Stimulated activated CD4-positive, alpha-beta T cell treated with anti-CD3 and anti-CD28 coated beads, Interleukin-4, amount 100 ng/mL, for 4 hours (primary cell): ENCODE measurements at places on chromosomes 4 and X.

DNA sequence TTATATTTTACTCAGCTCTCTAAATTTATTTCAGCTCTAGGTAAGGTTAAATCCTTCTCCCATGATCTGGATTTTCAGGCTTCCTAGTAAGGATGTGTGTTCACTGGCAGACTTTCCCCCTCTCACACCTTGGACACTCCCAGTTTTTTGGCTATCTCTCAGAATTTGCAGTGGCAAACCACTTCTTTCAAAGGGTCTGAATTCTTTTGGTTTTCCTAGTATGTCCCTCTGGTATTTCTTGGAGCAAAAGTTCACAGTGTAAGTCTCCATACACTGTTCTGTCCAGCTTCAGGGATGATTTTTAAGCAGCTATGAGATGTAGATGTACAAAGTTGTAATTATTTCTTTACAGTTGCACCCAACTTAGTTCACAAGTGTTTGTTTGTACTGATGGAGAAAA lies 653.8 kb upstream of the GALNT7 start:
- no peak for DNase-seq

GRCh38 chrX:50874876-50875275 lies 35.7 kb upstream of the BMP15 start:
- no peak for DNase-seq

DNA sequence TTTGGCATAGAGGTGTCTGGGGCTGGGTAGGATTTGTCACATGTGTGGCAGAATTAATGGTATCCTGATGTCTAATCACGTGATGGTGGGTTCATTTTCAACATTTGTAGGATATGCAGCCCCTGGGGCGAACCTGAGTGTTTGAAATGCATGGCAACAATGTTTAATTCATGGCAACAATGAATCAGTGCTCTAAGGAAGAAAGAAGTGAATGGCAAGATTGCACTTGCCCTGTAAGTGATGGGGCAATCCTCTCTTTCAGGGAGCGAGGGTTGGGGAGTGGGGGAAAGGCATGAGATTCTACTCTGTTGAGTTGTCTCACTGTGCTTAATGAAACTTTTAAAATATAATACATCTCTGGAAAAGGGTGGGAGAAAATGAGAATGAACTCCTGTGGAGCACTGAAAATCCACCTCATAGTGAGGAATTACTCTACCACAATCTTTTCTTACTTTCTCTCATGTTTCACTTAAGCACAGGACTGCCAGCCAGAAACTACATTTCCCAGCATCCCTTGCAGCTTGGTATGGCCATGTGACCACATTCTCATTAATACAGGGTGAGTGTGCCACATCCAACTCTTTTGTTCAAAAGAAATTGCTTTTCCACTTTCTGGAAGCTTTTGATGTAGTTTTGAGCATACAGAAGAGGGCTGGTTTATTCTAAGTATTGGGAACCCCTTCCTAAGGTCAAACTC lies 64.0 kb upstream of the PGM2 start:
- DNase-seq, result no peak

- no peak for DNase-seq
Measured at GRCh38 chrX:153732401-153732800, 7.7 kb downstream of the ABCD1 start.

DNA sequence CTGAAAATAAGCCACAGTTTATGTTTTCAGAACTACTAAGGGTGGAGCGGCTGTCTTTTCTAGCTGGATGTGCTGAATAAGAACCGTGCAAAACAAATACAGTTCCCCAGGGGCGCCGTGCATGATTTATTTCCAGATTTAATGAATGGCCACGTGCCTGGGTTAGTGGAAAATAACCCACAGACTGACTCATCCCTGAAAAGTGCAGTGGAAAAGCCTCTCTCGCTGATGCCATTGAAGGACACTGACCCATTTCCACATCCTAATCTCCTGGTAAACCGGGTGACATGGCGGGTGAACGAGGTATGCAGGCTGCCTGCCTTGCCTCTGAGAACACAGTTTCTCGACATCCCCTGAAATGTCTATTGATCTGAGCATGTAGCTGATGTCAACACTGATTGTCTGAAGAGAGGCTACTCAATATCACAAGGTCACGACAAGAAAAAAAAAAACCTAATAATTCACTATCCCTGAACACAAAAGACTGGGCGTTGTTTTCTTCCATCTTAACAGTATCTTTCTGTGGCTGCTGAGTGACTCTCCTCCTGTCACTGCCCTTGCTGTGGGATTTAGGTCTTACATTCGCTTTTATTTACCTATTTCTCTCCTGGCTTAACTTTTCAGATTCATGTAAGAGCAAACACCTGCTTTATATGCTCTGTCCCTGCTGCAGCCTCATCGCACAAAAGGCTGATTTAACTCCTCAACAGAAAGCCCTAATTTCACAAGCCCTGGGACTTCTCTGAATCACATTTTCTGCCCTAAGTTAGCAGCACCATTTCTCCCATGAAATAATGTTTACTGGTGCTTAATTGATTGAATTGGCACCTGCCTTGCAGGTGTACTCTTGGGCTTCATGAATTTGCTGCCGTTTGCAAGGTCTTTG lies 76.9 kb upstream of the SCOC start:
- no peak for DNase-seq

DNA sequence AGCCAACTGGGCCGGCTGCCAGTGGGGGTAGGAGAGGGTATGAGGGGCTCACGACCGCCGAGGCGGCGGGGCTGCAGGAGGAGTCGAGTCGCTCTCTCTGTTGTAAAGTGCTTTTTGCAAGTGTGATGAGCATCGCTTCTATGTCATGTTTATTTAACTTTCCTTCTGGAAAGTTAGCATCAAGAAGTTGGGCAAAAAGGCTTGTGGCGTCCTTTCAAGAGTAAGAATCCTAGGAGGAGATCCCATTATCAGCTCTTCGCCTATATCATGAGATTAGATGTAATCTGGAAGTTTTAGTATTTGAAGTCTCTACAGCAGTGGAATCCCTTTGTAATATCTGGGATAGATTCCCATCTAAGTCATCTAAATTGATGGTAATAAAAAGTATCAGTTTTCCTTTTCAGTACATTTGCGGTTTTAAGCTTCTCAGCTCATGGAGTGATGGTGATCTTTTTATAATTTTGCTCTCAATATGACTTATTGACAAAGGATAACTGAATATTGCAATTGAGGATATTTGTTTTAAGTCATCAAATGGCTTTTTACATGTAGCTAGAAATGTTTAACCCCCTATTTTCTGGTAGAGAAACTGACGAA lies 1.7 kb downstream of the GALNT7 start:
- DNase-seq, result no peak

DNA sequence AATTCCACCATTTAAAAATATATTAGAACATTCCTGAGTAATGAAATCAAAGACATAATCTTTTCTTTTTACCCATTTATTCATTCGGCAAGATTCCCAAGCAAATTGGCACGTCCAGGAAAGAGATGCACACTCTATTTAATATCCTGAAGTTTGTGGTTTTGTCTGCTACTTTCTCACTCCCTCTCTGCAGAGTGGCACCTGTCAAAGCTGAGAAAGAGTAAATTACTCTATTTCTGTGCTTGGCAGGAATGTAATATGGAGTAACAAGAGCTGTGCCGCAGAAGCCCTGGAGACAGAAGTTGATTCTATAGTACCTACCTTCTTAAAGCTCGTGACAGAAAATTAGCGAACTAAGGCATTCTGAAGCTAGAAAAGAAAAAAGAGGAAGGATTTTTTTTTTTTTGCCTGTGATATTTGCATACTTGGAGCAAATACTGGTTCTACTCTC lies 5.5 kb downstream of the GSTCD start:
- DNase-seq, result no peak

DNA sequence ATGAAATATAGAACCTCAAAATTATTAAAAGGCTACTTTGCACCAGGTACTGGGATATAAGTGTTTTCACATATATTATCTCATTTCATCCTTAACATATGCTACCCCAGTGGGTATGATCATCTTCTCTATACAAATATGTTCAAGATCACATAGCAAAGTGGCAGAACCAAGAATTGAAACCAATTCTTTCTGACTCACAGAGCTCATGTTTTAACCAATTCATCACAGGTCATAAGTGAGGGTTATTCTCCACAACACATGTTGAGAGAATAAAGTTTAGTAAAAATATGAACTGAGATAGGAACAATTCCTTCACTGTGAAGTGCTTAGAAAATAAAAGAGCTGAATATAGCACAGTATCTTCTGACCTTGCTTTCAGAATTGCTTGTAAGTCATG lies 442.9 kb upstream of the RASGEF1B start:
- DNase-seq, result no peak

- no peak for DNase-seq
Measured at GRCh38 chrX:6757631-6758030, 222.7 kb upstream of the VCX3A start.

- no peak for DNase-seq
Measured at GRCh38 chrX:55640854-55641253, 17.7 kb downstream of the FOXR2 start.

GRCh38 chr4:169612871-169613859 lies 782 bp upstream of the NEK1 start:
- peak; percentile 53 for DNase-seq

GRCh38 chrX:143580266-143580665 lies 55.6 kb downstream of the SLITRK4 start:
- no peak for DNase-seq

- no peak for DNase-seq
Measured at GRCh38 chrX:124737771-124738170, 391.4 kb downstream of the SH2D1A start.

GRCh38 chr4:78296261-78296660 lies 239.1 kb downstream of the FRAS1 start:
- DNase-seq, result no peak

DNA sequence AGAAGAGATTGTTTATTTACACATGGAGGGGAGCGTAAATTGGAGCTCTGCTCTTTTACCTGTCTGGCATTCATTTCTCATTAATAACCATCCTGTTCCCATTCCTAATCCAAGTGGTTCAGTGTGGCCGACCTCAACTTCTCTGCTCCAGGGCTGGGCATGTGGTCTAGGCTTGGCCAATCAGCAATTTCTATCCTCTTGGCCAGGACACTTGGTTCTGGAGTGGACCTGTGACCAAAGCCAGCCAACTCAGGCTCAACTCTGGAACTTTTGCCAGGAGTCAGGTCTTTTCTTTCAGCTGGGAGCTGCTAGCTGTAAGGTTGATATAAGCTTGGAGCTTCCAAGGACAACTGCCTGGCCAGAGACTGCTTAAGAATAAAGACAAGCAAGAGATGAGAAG lies 15.6 kb upstream of the RASL11B start:
- no peak for DNase-seq

GRCh38 chr4:186806679-186807421 lies 83.2 kb upstream of the FAT1 start:
- DNase-seq, result no peak

DNA sequence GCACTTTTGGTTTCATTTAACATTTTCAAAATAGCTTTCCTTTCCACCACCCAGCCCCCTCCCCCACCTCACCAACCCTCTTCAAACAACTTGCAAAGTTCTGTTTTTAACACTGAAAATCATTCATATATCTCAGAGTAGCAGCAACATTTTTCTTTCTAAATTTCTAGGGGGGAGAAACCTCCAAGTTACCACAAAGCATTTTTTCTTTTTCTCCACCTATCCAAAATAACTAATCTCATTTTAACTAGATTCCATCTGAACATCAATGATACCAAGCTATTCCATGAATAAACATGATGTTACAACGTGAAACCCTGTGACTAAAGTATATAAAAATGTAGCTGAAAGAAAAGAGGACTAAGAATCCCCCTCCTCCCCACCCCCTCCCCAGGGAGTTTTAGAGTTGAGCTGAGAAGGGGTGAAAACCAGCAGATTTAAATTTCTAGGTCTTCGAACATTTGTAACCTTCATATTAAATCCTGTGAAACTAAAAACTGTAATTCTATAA lies 5.2 kb downstream of the LDB2 start:
- peak; percentile 6 for DNase-seq

GRCh38 chr4:8129136-8129535 lies 29.5 kb downstream of the ABLIM2 start:
- DNase-seq, result no peak

- DNase-seq, result no peak
Measured at GRCh38 chr4:38278255-38278654, 318.1 kb downstream of the PTTG2 start.

- peak; percentile 72 for DNase-seq
Measured at GRCh38 chrX:53088136-53088974, 5.6 kb upstream of the KANTR start.

DNA sequence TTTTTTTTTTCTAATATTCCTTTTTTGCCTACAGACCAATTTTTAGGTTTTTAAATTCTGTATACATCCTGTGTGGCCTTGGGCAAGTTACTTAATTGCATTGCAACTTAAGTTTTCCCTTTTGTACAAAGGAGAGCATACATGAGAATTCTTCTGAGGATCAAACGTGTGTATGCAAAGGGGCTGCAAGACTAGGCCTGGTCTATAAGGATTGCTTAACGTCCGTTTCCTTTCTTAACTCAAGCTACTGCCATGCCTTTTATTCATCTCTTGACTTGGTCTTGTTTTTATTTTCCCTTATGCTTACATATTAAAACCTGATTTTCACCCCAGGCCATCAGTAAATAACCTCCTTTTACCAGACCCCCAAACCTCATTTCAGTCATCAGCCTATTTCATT lies 13.6 kb downstream of the RBPJ start:
- no peak for DNase-seq

DNA sequence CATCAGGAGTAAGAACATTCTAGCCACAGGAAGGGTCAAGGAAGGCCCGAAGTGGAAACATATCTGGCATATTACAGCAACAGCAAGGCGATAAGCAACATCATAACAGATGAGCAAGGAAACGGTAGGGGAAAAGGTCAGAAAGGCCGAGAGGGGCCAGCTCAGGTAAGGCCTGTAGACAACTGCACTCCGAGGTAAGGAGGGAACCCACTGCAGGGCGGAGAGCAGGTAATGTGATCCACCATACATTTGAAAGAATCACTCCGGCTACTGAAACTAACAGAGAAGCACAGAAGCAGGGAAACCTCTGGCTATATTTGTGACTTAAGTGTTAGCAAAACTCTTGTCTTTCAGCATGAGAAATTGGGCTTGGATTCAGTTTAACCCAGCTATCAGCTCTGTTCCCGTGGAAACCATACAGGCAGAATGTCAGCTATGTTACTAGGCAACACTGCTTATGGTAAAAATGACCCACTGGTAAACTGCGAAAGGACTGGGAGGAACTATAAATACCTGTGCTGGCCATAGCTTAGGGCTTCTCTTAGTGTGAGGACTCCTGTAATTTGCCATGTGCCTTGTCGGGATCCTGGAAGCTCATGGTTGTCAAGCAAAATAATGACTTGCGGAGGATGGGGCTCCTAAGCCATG lies 31.0 kb downstream of the FRYL start:
- DNase-seq, result no peak

- peak; percentile 29 for DNase-seq
Measured at GRCh38 chrX:153818571-153819383, 11.6 kb downstream of the PDZD4 start.

GRCh38 chr4:165293061-165293460 lies 34.4 kb upstream of the MSMO1 start:
- no peak for DNase-seq

DNA sequence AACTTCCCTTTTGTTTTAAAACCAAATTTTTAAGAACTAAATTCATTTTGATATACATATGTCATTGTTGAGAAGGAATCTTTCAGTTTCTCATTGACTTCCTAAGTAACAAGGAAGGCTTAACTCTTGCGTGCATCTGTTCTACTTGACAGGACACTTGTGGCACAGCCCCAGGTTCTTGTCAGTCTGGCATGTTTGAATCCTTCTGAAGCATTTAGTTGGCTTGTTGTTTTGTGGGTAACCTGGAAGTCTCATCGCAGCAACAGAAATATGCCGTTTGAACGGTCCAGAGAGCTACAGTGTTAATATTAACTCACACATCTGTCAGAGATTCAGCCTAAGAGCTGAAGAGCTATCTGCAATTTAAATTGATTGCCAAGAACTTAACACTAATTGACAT lies 76.0 kb downstream of the GLRA3 start:
- DNase-seq, result no peak

- DNase-seq, result no peak
Measured at GRCh38 chr4:54006755-54007154, 57.6 kb downstream of the CHIC2 start.
